Urothelium cell line (cell line): ENCODE measurements at places on chromosomes 7 and 10.
A peak's percentile ranks its signal among the peaks of the same experiment; 100 is the strongest.

DNA sequence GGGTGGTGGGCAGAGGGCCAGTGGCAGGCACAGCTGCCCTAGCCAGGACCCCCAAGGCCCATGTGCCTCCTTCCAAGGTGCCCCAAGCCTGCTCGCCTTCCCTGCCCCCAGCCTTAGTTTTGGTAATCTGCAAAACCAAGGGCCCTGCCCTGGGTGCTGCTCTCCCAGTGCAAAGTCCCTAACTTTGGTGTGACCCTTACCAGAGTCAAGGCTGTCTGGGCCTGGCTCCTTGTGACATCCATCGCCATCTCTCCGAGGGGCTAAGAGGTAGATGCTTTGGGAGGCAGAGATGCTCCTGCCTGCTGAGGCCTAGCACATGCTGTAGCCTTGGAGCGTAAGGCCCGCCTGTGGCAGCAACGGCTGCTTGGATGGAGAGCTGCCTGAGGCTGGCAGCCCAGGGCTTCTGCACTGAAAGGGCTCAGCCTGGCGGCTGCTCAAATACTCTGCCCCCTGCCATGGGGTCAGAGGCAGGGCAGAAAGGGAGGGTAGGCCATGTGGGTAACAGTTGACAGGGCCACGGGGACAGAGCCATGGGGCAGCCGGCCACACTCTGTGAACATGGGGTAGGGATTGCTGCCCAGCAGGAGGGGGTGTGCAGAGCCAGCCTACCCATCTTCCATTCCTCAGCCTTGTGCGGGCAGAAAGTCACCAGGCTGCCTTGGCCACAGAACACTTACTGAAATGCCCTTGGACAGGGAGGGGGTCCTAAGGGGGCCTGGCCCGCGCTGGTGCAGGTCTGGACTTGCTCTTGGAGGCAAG lies 17.9 kb upstream of the MYL7 start:
- DNase-seq = no peak

- DNase-seq = peak; percentile 30
Measured at GRCh38 chr10:128173386-128173785, 47.2 kb upstream of the MKI67 start.

- DNase-seq = no peak
Measured at GRCh38 chr10:130416334-130417150, 280.4 kb downstream of the GLRX3 start.

DNA sequence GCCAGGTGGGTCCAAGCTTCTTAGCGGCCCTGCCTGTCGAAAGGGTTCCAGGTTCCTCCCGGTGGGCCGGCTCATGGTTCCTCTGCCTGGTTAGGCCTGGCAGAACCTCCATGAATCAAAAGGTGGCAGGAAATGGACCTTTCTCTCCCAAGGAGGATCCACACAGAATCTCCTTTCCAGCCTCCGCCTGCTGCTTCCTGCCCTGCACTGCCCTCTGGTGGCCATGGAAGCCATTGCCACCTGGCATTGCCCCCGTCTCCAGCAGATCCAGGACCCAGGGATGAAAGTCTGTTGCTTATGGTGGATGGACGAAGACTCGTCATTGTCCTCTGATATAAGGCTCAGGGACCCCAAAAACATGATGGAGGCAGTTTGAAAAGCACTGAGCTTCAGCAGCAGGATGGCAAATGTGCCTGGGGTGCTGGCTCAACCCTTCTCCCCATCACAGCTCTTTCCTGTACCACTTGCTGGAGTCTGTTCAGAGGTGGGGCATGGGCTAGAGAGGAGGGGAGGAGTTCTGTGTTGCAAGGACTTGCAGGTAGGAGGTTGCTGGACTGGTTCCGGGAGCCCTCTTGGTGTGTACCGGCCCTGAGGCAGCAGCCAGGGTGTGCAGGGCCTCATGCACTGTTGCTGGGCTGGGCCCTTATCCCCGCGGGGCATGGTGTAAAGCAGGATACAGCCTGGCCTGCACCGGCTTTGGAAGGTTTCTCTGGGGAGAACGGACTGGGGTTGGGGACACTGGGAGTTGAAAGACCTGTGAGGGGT lies 11.3 kb upstream of the INMT start:
- peak; percentile 93 for DNase-seq

DNA sequence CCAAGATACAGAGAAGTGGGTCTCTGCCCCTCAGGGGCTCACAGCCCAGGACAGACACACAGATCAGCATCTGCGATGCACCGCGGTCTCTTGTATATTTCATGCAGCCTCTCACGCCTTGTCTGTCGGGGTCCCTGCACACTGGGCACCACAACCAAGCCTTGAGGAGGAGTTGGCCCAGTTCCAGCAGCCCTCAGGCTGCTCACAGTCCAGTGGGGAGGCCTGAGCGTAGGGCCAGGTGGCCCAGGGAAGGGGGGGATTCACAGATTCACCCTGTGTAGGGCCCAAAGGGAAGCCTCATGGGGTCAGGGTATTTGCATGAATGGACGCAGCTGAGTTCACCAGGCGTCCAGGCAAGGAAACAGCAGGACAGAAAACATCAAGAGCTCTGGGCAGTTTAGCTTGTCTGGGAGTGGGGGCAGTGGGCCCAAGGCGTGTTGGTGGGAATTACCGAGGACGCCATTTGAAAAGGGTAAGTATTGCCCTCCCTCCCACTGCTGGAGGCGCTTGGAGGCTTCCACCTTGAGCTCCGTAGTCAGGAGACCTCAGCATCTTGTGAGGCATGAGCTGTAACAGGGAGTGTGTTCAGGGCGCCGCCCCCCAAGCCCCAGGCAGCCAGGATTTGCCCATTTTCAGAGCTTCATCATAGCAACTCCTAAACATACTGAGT lies 129.1 kb upstream of the CHST15 start:
- no peak for DNase-seq
